Stimulated activated CD8-positive, alpha-beta memory T cell treated with anti-CD3 and anti-CD28 coated beads, Interleukin-4, amount 100 ng/mL, for 24 hours (primary cell): ENCODE measurements at places on chromosomes 13 and 19.

DNA sequence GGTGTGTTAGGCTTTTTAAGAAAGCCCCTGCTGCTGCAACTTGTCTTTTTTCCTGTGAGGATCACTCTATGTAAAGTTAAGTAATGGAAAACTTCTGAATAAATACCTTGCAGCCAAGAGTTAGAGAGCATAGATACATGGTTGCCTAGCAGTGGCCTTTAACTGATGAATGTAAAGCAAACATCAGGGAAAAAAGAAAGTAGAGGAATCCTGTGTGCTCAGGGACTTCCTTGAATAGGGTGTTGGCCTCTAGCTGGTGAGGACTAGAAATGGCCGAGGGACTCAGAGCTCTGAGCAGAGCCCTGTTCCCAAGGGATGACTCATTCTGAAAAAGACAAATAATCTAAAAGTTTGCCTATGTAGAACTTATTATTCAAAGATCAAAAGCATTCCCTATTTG is 135.7 kb downstream of the MIPEP start:
- DNase-seq: no peak

DNA sequence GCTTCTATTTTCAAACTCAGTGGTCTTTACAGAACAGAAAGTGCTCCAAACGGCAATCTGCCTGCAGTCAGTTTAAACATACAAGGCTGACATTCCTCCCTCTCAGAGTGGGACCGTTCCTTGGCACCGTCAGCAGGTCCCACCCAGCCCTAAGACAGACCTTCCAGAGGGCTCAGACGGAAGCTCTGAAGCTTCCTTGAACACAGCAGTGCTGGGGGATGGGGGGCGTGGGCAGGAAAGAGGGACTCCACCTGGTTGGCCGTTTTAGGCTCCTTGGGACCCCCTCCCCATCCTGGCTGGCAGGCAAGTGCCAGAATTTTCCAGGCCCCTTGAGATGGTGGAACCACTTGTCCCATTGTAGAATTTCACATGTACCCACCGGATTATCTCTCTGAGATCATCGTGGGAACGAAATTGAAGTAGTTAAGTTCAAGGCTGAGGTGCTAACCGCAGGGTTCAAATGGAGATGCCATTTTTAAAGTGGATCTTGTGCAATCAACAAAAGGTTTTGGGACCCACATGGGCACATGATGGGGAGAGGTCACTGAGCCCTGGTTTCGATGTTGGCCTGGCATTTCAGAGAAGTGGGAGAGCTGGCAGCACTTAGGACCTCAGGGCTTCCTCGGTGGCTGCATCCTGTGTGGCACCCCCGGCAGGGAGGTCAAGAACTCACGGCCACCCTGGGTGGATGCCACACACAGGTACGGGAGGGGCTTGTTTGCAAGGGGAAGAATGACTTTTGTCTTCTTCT is 46.2 kb downstream of the KLF2 start:
- DNase-seq: no peak

- DNase-seq: no peak
Observed at GRCh38 chr13:83877651-83878355, 4.5 kb downstream of the SLITRK1 start.

- DNase-seq: no peak
Observed at GRCh38 chr13:99894840-99895443, 76.6 kb downstream of the ZIC5 start.

DNA sequence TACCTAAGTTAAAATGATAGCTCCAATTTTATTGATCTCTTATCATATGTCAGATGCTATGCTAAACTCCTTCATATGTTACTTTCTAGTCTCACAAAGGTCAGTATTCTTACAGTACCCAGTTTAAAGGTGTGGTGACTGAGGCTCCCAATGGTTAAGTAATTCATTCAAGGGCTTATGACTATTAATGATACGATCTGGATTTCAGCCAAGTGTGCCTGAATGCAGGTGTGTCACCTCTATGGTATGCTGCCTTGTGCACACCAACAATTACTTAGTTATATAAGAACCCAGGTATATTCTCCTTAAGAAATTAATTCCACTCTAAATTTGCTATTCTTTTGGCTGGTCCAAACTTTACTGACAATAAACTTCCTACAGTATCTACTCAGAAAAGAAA is 84.6 kb upstream of the TRPC4 start:
- DNase-seq: no peak

GRCh38 chr19:58550362-58551122 is 4.4 kb downstream of the CHMP2A start:
- DNase-seq: no peak

- DNase-seq: no peak
Observed at GRCh38 chr13:36910545-36910944, 9.5 kb downstream of the SMAD9 start.

DNA sequence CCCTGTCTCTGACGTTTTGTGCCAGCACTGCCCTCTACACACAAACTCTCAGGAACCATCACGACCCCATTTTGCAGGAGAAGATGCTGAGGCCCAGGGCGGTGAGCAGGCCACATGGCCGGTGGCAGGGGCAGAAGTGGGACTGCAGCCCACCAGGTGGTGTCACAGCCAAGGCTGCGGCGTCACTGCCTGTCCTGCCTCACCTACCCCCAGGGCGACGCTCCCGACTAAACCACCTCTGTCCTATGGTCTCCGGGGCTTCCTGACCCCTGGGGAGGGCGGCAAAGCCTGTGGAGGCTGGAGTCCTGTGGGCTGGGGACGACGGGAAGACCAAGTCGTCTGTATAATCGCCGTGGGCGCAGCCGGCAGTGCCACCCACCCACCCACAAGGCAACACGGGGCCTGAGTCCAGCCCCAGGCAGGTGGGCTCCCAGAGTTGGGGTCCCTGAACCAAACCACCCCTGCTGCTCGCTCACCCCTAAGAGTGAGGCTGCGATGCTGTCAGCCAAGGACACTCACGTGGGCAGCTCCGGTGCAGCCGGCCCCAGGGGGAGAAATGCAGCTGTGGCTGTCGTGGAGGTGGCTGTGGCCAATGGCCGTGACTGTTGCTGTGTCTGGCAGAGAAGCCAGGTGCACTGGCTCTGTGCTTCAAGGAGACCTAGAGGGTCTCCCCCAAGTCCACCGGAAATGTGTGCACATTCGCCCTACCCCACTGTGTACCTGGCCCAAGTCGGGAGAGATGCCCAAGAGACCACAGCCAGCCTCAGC is 29.7 kb downstream of the RASA3 start:
- no peak for DNase-seq

GRCh38 chr13:20472531-20472930 is 53.1 kb downstream of the CRYL1 start:
- DNase-seq: no peak

GRCh38 chr13:74452176-74452575 is 318.0 kb upstream of the KLF12 start:
- DNase-seq: no peak

DNA sequence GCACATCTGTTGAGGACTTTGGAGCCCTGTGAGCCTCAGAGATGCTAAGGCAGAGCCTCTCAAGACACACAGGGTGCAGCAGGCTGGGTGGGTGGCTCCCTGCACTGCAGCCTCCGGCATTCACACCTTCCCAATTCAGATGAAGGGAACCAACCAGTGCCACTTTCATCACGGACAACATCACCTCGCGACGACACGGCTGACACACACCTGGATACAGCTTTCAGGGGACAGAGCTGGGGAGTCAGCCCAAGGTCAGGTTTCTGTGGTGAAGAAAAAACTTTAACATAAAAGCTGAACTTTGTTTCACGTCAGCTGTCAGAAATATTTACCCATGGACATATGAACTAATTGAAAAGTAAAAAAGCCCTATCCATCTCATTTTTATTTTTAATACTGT is 24.9 kb upstream of the ARHGEF7 start:
- DNase-seq: no peak

DNA sequence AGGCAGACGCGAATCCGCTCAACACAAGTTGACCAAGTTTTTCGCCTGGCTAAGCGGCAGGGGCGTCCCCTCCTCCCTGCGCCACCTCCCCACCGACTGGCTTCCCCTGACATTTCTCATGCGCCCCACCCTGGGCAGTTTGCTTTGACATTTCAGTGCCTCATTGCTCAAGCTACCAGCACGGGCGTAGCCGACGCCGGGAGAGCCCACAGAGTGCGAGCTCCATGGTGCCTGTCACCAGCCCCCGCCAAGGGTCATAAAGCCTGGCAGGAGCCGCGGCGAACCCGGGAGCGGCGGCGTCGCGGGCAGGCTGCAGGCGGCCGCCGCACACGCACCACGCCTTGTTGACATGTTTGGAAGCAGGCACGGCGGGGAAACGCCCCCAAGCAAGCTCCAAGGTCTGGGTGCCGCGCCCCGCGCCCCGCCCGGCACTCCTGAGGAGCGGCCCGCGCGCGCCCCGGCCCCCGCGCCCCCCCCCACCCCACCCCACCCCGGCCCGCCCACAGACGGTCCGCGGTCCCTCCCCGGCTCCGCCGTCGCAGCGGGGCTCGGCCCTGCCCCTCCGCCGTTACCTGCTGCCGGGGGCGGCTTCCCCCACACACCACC is 601 bp downstream of the FBXL3 start:
- peak; percentile 56 for DNase-seq

DNA sequence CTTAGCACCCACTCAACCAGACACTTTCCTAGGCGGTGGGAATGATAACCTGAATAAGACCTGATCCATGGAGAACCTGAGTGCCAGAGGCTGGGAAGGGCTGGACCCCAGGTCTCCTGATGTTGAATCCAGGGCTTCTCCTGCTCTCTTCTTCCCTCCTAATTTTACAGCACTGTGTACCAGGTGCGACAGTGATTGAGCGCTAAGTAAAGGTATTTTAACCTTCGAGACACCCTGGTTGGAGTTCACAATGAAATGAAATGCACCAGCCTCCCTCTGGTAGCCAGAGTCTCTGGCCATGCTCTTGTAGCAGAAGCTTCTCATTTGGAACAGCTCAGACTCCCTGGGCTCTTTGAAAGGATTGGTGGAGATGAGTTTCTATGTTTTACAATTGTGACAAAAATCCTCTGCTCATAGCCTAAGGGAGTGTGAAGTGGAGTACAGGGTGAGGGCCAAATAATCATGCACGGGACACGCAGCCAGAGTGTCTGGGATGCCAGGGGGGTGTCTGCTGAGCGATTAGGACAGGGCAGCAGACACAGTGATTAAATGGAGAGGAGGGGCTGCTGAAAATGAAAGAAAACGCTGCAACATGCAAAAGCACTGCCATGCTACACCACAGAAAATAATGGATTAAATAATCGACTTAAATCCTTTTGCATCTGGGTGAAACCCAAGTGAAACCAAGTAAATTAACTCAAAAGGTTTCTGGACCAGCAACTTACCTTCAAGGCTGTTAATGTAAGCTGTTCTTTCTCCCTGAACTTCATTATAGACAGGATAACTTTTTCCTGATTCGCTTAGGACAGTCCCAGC is 83.8 kb downstream of the FAM216B start:
- DNase-seq: no peak

DNA sequence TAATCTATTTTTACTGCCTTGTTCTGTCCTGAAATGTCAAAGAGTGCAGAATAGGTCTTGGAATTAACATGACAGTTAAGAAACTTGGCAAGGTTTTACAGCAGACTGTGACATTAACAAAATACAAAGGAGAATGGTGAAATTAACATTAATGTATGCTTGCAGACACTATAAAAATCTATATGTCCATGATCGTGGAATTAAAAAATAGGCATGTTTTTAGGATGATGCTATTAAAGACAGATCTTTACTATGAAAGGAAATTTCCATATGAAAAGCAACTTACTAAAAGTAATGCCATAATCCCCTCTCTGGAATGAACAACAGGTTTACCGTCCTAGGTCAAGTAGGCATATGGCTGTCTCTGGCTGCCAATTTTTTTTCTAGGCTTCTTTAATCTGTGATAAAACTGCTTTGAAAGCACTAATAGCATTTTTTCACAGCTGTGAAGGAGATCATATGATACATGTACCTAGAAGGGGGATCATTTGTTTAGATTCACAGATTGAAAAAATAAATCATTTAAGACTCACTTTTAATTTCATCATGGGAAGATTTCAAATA is 291.5 kb downstream of the ZNF536 start:
- DNase-seq: no peak

DNA sequence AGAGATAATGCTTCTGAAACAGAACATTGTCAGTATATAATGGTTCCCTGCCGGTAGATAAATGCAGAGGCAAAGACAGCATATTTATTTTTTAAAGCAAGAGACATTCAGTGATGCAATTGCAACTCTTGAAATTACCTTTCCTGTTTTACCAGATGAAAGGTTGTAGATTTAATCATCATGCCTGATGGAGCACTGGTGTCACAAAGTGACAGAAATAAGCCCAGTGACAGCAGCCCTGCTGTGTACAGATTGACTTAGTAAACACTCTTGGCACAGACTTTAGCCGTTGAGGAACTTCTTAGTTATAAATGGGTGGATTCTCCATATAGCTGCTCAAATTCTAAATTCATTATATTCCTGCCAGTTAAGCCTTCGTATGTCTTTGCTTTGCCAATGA is 172.5 kb downstream of the ITGBL1 start:
- DNase-seq: no peak

DNA sequence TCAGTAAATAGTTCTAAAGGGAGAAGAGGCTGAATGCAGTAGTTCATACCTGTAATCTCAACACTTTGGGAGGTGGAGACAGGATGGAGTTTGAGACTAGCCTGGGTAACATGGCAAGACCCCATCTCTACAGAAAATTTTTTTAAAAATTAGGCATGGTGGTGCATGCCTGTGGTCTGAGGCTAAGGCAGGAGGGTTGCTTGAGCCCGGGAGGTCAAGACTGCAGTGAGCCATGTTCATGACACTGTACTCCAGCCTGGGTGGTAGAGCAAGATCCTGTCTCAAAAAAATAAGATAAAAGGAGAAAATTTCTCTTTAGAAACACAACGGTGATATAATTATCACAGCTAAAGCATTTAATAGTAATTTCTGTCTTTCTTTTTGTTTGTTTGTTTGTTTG is 57.1 kb downstream of the SIPA1L3 start:
- no peak for DNase-seq

- no peak for DNase-seq
Observed at GRCh38 chr13:62781866-62782265, 1366.2 kb upstream of the PCDH20 start.

- no peak for DNase-seq
Observed at GRCh38 chr13:31105020-31105795, 56.5 kb downstream of the HSPH1 start.

GRCh38 chr13:50955241-50955640 is 45.6 kb downstream of the RNASEH2B start:
- no peak for DNase-seq

GRCh38 chr13:30216111-30216510 is 91.2 kb downstream of the KATNAL1 start:
- DNase-seq: no peak

- DNase-seq: no peak
Observed at GRCh38 chr19:47615714-47616113, 6.8 kb downstream of the BICRA start.

- no peak for DNase-seq
Observed at GRCh38 chr13:112574416-112574815, 13.5 kb downstream of the TUBGCP3 start.

- DNase-seq: no peak
Observed at GRCh38 chr19:42092350-42092749, 16.4 kb downstream of the ZNF574 start.

GRCh38 chr19:41796362-41796761 is at the start of gene CEACAM3:
Gene CEACAM3 (plus strand): TSS chr19:41796587. CDS start chr19:41796678, 91 bp downstream.
- no peak for DNase-seq

- no peak for DNase-seq
Observed at GRCh38 chr13:73168953-73169401, 110.2 kb downstream of the KLF5 start.
